Activated CD4-positive, alpha-beta T cell treated with anti-CD3 and anti-CD28 coated beads, Interleukin-2, amount 10 ng/mL, durations not matched to agents 24 days and 14 days (primary cell): ENCODE measurements at places on chromosomes 11 and 22. TPM values are rescaled to one million over a fixed set of nuclear protein-coding genes. Genes with fewer than 3 reads are reported as not detected.
A peak's percentile ranks its signal among the peaks of the same experiment; 100 is the strongest.

DNA sequence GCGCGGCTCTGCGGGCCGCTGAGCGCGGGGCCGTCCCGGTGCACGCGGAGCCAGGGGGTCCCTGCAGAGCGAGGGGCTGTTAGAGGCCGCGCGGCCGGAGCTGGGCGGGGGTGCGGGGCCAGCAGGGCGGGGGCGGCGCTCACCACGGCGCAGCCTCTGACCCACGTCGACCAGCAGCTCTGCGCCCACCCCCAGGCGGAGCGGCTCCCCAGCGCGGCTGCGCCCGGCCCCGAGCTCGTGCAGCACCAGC, 385 bp upstream of the SCO2 start:
- DNase-seq = no peak

GRCh38 chr22:30452861-30453260, 19.0 kb downstream of the SEC14L3 start:
- DNase-seq = no peak

GRCh38 chr11:117930668-117931330, 1.6 kb upstream of the TMPRSS13 start:
- peak; percentile 73 for DNase-seq

DNA sequence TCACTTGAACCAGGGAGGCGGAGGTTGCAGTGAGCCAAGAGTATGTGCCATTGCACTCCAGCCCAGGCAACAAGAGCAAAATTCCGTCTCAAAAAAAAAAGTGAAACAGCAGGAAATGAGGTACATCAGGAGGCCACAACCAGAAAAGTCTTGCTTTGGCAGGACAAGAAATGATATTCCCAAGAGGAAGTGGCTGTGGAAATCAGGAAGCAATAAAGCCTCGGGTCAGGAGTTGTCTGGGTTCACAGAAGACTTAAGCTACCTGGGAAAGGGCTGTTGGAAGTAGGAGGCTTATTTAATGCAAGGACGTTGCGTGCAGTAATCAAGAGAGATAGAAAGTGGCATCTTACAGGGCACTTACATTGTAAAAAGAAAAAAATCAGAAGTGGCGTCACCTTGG, 9.2 kb upstream of the RELT start:
- DNase-seq = no peak

DNA sequence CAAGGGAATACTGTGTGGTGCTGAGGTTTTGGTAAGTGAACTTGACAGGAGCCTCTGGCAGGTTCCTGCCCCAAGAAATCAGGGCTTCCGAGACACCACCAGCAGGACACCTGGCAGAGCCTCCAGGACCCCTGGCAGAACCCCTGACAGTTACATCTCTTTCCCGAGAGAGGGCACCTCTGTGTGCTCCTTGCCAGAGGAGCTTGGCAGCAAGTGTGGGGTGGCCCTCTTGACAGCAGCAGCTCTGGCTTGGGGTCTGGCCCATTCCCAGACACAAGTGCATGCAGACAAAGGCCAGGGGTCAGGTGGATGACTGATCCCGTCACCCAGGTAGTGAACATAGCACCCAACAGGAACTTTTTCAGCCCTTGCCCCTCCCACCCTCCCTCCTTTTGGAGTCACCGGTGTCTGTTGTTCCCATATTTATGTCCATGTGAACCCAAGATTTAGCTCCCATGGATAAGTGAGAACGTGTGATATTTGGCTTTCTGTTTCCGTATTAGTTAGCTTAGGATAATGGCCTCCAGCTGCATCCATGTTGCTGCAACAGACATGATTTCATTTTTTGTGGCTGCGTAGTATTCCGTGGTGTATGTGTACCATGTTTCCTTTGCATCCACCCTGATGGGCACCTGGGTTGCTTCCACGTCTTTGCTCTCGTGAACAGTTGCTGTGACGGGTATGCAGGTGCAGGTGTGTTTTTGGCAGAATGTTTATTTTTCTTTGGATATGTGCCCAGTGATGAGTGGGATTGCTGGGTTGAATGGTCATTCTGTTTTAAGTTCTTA, 21.2 kb upstream of the OSBPL5 start:
- DNase-seq = no peak

DNA sequence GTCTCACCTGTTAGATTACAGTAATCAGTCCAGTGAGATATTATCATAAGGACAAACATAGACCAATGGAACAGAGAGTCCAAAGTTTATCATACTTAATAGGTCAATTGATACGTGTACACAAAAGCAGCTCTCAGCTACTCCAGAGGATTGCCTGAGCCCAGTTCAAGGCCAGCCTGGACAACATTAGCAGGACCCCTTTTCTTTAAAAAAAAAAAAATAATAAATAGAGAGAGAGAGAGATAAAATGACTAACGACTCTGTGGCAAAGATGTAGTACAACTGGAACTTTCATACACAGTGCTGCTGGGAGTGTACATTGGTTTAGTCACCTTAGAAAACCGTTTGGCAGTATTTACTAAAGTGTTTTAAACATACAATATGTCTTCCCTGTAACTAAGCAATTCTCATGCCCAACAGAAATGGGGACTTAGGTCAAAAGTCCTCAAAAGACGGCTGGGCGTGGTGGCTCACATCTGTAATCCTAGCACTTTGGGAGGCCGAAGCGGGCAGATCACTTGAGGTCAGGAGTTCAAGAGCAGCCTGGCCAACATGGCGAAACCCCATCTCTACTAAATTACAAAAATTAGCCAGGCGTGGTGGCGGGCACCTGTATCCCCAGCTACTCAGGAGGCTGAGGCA, 10.6 kb downstream of the SNX32 start:
- DNase-seq = no peak

- DNase-seq = no peak
Measured at GRCh38 chr11:28962502-28962901, 854.3 kb downstream of the METTL15 start.

GRCh38 chr11:117934526-117935307, 5.5 kb upstream of the TMPRSS13 start:
- no peak for DNase-seq

- no peak for DNase-seq
Measured at GRCh38 chr22:23110190-23110921, 31.4 kb downstream of the RSPH14 start.

GRCh38 chr11:112514011-112514740, 253.5 kb upstream of the PLET1 start:
- no peak for DNase-seq

DNA sequence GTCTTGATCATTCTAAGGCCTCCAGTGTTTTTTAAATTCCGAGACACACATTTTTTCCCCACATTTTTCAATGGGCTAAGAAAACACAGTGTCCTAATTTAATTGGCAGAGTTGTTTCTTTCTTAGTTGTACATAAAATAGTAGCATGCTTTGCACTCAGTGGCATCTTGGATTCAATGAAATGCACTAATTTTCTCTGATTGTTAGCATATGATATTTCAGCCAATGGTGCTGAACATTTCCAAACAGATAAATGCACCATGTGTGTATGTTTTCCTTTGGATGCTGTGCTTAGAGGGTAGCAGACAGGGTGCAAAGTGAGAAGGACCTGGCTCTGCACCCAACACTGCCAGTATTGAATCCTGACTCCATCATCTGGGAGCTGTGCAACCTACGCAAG, 103.5 kb downstream of the LDLRAD3 start:
- no peak for DNase-seq

GRCh38 chr11:62671236-62671607, 251 bp upstream of the UQCC3 start:
- DNase-seq = no peak

DNA sequence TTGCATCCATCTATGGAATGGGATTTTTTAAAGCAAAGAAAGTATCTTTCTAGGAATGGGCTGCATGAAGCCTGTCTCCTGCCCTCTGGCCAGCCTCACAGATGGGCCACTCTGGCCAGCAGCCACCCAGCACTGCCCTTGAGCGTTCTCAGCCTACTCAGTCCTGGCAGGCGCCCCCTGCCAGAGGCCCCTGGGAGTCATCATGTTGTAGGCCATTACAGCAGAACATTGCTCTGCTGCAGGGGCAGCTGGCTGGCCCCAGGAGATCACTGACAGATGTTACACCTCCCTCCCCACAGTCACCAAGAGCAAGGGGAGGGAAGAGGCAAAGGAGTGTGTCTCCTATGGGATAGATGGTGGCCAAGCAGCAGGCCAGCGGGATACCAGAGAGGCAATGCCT, 363.7 kb downstream of the NXPE2 start:
- peak; percentile 22 for DNase-seq

DNA sequence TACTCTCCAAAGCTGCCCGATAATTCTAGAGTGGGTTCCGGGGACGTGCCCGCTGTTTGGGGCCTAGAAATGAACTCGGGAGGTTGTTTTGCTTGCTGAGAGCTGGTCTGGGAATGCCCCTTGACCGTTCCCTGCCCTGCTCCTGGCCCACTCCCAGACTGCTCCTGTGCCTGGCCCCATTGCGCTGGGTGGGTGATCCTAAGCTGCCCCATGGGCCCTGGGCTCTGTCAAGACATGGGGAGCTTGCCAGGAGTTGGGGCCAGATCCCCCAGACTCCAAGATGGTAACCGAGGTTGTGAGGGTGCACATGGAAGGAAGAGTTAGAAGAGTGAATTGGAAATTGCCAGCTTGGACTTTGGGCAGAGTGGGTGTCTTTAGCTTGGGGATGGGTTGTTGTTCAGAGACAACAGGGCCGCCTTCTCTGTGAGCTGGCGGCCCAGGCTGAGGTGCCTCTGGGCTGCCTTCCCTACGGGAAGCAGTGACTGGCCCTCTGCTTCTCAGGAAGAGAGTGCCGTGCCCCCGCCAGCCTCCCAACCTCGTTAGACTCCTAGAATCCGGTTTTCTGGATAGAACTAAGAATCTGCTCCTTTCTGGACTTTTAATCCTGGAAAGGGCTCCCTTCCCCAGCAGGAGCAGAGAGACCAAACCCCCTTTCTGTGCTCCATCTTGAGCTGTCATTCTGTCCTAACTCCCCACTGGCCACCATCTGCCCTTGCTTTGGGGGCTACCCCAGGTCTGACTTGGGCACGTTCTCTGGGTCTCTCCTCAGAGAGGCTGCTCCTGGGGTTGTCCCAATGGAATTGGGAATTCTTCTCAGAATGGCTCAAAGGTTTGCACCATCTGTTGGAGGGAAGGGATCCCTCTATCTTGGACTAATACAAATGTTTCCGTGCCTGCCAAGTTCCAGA, 1.8 kb downstream of the ST3GAL4 start:
- DNase-seq = no peak

- DNase-seq = no peak
Measured at GRCh38 chr11:60098508-60098907, 10.0 kb downstream of the MS4A2 start.

- DNase-seq = no peak
Measured at GRCh38 chr11:21501245-21501644, 691.6 kb upstream of the ANO5 start.

GRCh38 chr11:118415062-118415738, 13.8 kb downstream of the ATP5MG start:
- DNase-seq = no peak

- DNase-seq = peak; percentile 39
Measured at GRCh38 chr11:3232956-3233355, 739 bp upstream of the MRGPRE start.

GRCh38 chr11:93757301-93757700, 15.8 kb downstream of the C11orf54 start:
- DNase-seq = no peak

DNA sequence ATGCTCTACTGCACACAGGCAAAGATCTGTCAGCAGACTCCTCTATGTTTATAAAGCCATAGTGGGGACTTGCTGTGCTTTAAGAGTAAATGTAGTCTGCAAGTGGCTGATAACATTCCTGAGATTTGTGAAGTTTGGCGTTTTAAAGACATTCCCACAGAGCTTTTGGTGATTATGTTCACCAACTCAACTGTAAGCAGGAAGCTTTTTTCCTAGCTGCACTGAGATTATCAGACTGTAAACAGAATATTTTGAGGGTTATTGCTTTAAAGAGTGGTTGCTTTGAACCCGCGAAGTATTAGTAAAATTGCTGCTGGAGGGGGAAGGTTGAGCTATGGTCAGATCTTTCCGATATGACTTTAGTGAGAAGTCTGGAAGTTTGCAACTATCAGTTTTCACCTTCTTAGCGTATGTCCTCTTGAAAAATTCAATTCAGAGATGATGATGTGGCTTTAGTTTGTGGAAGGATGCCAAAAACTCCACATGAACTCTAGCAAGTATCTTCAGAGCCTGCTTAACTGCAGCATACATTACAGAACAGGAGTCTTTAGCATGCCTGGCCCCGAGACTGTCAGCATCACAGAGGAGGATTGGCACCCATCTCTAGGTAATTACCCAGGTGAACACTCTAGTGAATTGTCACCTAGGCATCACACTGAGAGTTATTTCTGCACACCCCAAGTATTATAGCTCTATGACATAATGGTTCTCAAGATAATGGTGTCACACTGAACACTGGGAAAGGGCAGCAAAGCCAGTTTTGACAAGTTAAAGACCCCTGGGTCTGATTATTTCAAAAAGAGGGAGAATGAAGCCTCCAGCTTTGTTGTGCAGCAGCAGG, 89.9 kb downstream of the MTNR1B start:
- DNase-seq = no peak

GRCh38 chr11:126545057-126545555, 189.6 kb downstream of the ST3GAL4 start:
- no peak for DNase-seq

DNA sequence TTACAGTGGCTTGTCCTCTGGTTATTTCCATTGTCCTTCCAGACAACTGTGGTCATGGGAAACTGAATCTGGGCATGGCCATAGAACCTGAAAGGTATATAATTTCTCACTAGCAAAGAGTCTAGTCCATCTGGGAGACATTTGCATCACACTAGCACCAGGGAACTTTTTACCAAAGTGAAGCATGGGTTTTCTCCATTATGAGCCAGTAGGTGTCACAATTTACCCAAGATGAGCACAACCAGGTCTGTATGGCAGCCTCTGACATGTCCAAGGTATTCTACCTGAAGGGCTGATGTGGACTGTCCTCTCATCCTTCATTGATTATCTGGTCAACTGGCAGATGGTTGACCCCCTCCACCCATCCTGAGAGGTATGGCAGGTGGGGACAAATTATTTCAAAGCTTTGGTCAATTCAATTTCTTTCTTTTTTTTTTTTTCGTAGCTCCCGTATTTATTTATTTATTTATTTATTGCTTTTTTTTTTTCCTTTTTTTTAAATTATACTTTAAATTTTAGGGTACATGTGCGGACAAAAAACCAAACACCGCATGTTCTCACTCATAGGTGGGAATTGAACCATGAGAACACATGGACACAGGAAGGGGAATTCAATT, 425.9 kb downstream of the TMEM135 start:
- DNase-seq = no peak

- peak; percentile 74 for DNase-seq
Measured at GRCh38 chr11:14248580-14248981, 110.4 kb downstream of the RRAS2 start.

DNA sequence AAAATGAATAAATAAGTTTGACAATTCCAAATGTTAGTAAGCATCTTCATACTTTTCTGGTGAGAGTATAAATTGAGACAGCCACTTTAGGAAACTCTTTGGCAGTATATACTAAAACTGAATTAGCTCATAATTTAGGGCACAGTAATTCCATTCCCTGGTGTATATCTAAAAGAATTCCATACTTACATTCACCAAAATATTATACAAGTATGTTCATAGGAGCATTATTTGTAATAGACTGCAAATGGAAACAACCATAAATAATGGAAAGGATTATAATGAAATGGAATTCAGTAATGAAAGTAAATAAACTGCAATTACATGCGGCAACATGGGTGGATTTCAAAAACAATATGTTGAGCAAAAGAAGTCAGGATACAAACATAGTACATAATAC, 315.8 kb upstream of the LRRC4C start:
- no peak for DNase-seq

Gene HIKESHI
- total RNA-seq = 54.0 and 62.4 TPM in 2 replicates

Gene SEPTIN5
- 0.44 and 1.4 TPM in 2 replicates for total RNA-seq

Gene F2
- total RNA-seq = 0.30 TPM in 1 of 2 replicates, not detected in the other

Gene VSIG2
- total RNA-seq = 0.23 TPM in 1 of 2 replicates, not detected in the other

Gene PATL1
- 72.4 and 76.1 TPM in 2 replicates for total RNA-seq

Gene SYCE3
- 0.69 TPM in 1 of 2 replicates, not detected in the other for total RNA-seq

Gene MRGPRG
- total RNA-seq = not detected in 2 replicates

Gene FBLN1
- total RNA-seq = not detected in 2 replicates

Gene RASSF10
- total RNA-seq = not detected in 2 replicates

Gene UBASH3B
- 10.9 and 14.8 TPM in 2 replicates for total RNA-seq
